ENCODE measurements at places on chromosomes 16 and 17.

GRCh38 chr16:61937646-61938045 is 98.6 kb downstream of the CDH8 start:
- no peak for DNase-seq

- no peak for DNase-seq
Measured at GRCh38 chr16:24309258-24310142, 53.4 kb downstream of the CACNG3 start.

- peak; percentile 91 for DNase-seq
Measured at GRCh38 chr17:81512562-81513371, at the start of gene ACTG1. TSS of gene ACTG1 (minus strand) at chr17:81512799. CDS start at chr17:81512354, 445 bp downstream.

DNA sequence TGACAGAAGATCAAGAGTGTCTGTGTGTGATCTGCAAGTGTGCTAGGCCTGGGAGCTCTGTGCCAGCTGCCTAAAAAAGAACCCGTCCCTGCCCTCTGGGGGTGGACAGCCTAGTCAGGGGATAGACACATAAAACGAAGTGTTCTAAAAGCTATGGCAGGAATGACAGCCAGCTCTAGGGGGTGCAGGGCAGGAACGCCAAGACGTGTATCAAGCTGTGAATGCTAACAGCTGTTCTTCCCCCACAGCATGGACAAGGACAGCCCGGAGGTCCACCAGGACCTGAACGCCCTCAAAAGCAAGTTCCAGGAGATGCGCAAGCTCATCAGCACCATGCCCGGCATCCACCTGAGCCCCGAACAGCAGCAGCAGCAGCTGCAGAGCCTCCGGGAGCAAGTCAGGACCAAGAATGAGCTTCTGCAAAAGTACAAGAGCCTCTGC is 5.1 kb downstream of the RASD1 start:
- DNase-seq: no peak

DNA sequence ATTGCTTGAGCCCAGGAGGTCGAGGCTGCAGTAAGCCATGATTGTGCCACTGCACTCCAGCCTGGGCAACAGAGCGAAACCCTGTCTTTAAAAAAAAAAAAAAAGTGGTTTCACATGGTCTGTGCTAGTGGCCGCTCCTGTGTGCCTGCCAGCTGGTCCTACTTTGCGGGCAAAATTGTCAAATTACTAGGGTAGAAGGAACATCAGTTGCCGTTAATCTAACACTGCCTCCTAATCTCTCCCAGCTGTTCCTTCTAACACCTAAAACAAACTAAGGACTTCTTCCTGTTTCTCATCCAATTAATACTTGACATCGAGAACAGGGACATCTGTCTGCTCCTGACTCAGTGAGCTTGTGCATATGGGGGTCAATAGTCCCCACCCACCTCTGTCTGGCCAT is 23.9 kb downstream of the TMEM11 start:
- DNase-seq: no peak

- no peak for DNase-seq
Measured at GRCh38 chr16:89161763-89162713, 9.5 kb upstream of the CDH15 start.

- no peak for DNase-seq
Measured at GRCh38 chr17:35811759-35812158, 2.5 kb downstream of the TAF15 start.

- DNase-seq: no peak
Measured at GRCh38 chr16:69145658-69146057, 13.2 kb downstream of the UTP4 start.

GRCh38 chr16:89811321-89811720 is 5.1 kb downstream of the FANCA start:
- no peak for DNase-seq

DNA sequence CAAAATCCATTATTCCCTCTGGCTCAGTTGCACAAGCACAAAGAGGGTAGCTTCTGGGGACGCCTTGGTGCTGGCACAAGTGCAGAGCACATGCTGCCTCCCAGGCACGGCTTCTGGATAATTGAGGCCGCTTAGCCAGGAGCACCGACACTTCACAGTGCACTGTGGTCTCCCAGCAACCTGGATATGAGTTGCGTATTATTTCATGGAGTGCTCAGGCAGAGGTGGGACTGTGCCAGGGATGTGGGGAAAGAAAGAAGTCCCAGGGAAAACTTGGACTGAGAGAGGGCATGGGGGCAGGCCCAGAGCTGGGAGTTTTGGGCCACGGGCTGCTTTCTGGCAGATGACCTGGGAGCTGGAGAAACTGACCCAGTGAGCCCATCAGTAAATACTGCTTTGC is 37.5 kb downstream of the MPRIP start:
- DNase-seq: no peak

GRCh38 chr16:19380328-19380727 is 37.4 kb upstream of the TMC5 start:
- DNase-seq: no peak

DNA sequence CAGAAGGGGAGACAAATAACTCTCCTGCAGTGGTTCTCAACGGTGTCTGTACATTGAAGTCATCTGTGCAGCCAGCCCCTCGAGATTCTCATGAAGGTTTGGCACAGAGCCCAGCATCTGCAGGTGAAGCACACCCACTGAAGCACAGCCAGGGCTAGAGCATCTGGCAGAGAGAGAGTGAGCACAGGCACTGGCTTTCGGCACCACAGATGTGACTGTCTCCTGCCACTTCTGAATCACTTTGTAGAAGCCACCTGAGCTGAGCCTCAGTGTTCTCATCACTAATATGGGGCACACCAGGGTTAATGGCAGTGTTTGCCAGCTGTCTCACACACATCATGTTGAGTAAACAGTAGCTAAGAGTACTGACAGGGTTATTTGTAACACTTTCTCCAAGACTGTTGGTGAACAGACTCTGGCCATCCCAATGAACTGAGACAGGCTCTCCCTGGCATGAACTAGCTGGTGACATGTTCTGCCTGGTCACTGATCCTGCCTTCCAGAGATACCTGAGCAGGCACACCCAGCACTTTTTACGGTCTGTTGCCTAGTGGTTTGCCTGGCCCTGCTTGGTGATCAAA is 10.9 kb downstream of the HSPB9 start:
- DNase-seq: no peak

DNA sequence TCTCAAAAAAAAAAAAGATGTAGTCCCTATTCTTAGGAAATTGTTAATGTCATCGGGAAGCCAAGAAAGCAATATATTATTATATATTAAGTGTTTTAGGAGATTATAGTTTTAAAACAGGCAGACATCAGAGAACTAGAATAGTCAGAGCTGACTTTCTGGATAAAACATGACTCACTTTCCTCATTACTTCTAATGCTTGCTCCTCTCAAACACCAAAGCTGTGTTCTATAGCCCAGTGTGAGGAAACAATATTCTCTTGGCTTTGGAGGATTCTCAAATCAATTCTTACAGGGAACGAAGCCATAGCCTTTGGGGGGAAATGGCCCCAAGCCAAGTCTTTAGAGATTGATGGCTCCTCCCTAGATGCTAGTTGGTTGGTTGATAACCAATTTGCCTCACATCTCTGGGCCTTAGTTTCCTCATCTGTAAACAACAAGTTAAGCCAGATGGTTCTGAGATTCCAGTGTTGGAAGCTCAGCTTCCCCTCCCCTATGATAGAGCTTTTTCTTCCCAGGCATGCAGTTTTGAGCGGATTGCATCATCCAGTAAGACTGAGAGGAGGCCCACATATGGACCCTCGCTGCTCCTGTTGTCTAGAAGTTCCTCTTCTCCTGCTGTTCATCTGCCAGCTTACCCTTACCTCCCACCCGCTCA is 12.4 kb downstream of the NMT1 start:
- peak; percentile 88 for DNase-seq

- DNase-seq: no peak
Measured at GRCh38 chr16:78903843-78904242, 696.7 kb downstream of the MAF start.

GRCh38 chr17:2250140-2251095 is 53.2 kb downstream of the SMG6 start:
- no peak for DNase-seq

DNA sequence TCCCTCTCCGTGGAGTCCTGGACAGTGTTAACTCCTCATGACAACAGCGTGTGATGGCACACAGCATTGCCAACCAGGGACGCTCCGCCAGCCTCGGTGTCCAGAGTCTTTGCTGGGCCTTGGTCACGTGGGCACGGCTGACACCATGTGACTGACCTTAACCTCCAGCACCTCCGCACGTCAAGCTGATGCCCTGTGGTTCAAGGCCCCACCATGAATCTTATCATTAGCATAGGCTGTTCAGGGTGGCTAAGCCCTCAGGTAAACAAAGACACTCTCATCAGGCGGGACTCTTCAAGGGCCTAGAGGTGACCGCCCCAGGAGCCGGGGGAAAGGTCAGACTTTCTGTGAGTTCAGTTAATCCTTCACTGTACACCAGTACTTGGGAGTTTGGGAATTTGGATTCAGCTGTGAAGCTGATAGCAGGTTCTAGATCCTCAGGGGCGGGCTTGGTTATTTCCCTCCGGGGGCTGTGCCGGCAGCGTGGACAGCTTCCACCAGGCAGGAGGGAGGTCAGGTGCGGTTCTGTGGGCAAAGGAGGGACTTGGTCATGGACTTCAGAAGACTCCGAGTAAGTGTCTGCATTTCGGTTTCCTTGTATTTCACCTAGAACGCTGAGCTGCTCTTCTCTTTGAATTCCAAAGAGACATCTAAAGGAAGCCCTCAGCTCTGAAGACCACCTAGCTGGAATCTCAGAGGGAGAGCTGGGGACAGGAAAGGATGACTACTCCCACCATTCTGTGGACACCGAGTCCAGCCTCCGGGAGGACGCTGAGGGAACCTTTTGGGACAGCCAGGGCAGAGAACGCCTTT is 195.5 kb upstream of the CIBAR2 start:
- DNase-seq: no peak

DNA sequence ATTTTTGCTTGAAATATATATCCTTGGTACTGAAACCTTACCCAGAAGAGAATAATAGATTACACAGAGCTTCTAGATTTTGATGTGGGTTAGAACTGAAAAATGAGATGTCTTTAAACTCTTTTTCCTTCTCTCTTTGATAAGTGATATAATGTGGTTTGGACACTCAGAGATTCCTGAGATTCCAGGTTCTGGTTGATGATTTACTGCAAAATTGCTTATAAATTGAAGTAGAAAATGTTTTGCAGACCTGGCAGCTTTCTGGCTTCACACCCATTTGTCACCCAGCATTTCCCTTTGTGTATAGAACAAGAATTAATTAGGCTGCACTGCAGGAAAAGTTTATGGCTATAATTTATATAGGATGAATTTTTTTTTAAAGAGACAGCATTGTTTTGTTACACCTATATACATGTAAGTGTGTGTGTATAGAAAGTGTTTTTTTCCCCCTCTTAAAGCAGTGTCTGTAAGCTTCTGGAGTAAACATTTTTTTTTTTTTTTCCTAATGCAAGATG is 23.5 kb downstream of the AATF start:
- no peak for DNase-seq

GRCh38 chr16:77833921-77834634 is 45.7 kb downstream of the VAT1L start:
- DNase-seq: peak; percentile 0

- no peak for DNase-seq
Measured at GRCh38 chr16:75632857-75633256, 9.8 kb upstream of the ADAT1 start.

DNA sequence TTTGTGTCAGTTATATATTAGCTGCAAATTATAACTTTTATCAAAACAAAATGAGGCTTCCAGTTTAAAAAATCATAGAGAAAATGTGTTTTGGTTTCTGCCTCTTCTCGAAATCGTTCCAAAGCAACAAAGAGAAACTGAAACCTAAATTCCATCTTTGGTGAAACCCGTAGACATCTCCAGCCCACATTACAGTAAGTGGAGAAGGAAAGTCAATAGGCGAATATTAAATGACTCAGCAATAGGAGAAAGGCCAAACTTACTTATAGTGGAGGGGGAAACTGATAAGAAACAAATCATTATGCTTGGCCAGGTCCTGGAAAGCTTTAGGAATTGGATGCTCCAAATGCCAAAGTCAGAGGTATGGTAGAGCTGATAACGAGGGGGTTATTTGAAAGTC is 103.0 kb upstream of the SHISA6 start:
- peak; percentile 2 for DNase-seq
